Nasal cavity respiratory epithelium epithelial cell of viscerocranial mucosa (primary cell): ENCODE measurements at places on chromosomes 16 and 17. TPM values are rescaled to one million over a fixed set of nuclear protein-coding genes. Genes with fewer than 3 reads are reported as not detected.

Gene CACNG3
- not detected in 2 replicates for total RNA-seq

Gene CRYBA1
- total RNA-seq, result not detected in 2 replicates

Gene KRT40
- total RNA-seq, result 0.36 TPM in 1 of 2 replicates, not detected in the other

Gene ZKSCAN2
- 4.4 and 4.5 TPM in 2 replicates for total RNA-seq

Gene DRC7
- under 0.01 TPM in 1 of 2 replicates, not detected in the other for total RNA-seq

Gene NRN1L
- total RNA-seq, result 0.21 and 0.34 TPM in 2 replicates

Gene GPR139
- total RNA-seq, result not detected in 2 replicates

Gene OR1D5
- total RNA-seq, result not detected in 2 replicates

Gene PRR11
- total RNA-seq, result 0.85 and 1.4 TPM in 2 replicates

Gene SLC16A5
- 19.1 and 20.5 TPM in 2 replicates for total RNA-seq

Gene NPIPA1
- total RNA-seq, result 40.7 and 115 TPM in 2 replicates

Gene DOC2A
- total RNA-seq, result 0.21 TPM in 1 of 2 replicates, not detected in the other

Gene COPRS
- total RNA-seq, result 44.9 and 55.4 TPM in 2 replicates

Gene DNAAF1
- 0.07 TPM in 1 of 2 replicates, not detected in the other for total RNA-seq

Gene IL21R
- total RNA-seq, result not detected in 2 replicates

Gene RMI2
- 2.4 and 2.5 TPM in 2 replicates for total RNA-seq

Gene MYH13
- not detected in 2 replicates for total RNA-seq

Gene HEATR9
- not detected in 2 replicates for total RNA-seq

Gene FBXW10
- total RNA-seq, result under 0.01 and 0.14 TPM in 2 replicates

Gene SPN
- total RNA-seq, result not detected in 2 replicates

Gene DOC2B
- total RNA-seq, result under 0.01 and 17.8 TPM in 2 replicates

Gene CFAP97D1
- total RNA-seq, result under 0.01 and 0.07 TPM in 2 replicates

Gene PNMT
- total RNA-seq, result not detected in 2 replicates

Gene LDAF1
- total RNA-seq, result 102 and 124 TPM in 2 replicates

Gene TBC1D3E
- total RNA-seq, result not detected in 2 replicates

Gene ACSF3
- total RNA-seq, result 22.3 and 24.9 TPM in 2 replicates

Gene KRT32
- not detected in 2 replicates for total RNA-seq

Gene SYNGR3
- total RNA-seq, result 1.1 and 4.4 TPM in 2 replicates
